Hematopoietic multipotent progenitor cell treated with erythropoietin and hydrocortisone succinate and interleukin-3 and kit ligand, for 15 days (in vitro differentiated cells): ENCODE measurements at places on chromosomes 2 and 18.
A peak's percentile ranks its signal among the peaks of the same experiment; 100 is the strongest.

DNA sequence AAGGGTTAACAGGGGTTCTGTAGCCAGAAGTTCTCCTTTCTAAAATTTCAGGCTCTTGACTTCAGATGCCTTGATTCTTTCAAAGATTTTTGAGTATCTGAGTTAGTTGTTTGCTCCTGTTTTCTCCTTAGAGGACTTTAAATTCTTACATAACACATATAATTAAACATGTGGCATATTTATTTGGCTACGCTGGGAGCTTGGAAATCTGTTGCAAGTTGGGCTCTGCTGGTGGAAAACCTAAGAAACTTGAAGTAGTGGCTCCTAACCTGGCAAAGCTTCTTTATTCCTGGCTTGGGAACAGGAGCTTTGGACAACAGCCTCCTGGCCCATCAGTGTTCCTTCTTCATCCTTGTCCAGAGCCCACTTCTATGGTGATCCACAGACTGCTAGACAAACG, 72.6 kb downstream of the VIT start:
- DNase-seq, result no peak

DNA sequence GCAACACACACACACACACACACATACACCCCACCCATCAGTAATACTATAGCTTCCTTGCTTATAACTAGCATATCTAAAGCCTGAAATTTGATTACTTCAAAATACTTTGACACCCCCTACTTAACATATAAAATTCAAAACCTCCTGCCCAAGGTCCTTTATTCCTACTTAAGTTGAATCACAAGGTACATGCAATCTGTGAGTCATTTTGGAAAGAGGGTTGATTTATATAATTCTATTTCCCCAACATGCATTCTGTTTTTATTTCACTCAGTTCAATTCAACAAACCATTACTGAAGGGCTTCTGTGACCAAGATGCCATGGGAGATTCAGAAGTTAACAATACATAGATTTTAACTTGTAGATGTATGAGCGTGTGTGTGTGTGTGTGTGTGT, 420.7 kb downstream of the METTL4 start:
- no peak for DNase-seq

GRCh38 chr18:8623549-8624106, 14.4 kb downstream of the RAB12 start:
- DNase-seq, result no peak

GRCh38 chr2:48144777-48145176, 238.5 kb upstream of the FBXO11 start:
- DNase-seq, result peak; percentile 56

GRCh38 chr2:170221317-170222288, 43.7 kb downstream of the MYO3B start:
- DNase-seq, result no peak

- DNase-seq, result no peak
Measured at GRCh38 chr18:74589021-74589420, 8.6 kb upstream of the ZNF407 start.

- no peak for DNase-seq
Measured at GRCh38 chr2:141392517-141393213, 738.2 kb downstream of the LRP1B start.

- DNase-seq, result no peak
Measured at GRCh38 chr2:69191634-69192033, 178.7 kb downstream of the ANTXR1 start.

DNA sequence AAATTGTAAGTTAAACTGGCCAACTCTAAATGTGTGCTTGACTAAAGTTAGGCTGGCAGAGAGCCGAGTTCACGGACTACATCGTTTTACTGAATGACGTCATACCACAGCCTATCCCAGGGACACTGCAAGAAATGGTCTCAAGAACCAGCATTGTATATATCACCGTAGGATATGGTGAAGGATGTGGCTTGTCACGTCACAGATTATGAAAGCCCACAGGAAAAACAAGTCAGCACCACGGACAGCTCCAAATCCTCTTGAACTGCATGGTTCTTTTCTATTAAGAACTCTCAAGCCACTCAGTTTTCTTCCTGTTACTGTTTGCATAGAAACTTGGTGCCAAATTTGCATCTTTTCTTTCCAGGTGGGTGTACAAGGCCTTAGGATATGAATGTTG, 85.1 kb upstream of the ACAA2 start:
- DNase-seq, result peak; percentile 16

DNA sequence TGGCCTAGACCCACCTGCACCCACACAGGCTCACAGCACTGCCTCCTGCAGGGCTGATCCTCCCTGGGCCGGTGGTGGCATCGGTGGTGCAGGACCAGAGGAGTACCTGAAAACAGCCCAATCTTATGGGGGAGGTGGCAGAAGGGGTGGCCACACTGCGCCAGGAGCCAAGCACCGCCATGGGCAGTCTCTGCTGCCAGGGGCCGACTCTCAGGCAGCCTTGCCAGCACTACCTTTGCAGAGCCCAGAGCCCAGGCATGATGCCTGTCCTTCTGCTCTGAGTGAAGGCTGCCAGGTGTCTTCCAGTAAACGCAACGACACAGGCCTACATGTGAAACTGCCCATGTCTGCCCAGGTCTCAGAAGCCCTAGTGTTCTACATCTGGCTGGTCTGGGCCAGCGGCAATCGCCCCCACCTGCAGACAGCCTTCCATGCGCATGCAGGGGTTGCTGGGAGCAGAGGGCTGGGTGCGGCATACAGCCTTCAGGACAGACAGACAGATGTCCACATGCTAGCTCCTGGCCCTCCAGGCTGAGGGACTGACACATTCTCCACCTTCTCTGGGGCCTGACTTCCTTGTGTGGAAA, 6.8 kb downstream of the HS6ST1 start:
- DNase-seq, result no peak

DNA sequence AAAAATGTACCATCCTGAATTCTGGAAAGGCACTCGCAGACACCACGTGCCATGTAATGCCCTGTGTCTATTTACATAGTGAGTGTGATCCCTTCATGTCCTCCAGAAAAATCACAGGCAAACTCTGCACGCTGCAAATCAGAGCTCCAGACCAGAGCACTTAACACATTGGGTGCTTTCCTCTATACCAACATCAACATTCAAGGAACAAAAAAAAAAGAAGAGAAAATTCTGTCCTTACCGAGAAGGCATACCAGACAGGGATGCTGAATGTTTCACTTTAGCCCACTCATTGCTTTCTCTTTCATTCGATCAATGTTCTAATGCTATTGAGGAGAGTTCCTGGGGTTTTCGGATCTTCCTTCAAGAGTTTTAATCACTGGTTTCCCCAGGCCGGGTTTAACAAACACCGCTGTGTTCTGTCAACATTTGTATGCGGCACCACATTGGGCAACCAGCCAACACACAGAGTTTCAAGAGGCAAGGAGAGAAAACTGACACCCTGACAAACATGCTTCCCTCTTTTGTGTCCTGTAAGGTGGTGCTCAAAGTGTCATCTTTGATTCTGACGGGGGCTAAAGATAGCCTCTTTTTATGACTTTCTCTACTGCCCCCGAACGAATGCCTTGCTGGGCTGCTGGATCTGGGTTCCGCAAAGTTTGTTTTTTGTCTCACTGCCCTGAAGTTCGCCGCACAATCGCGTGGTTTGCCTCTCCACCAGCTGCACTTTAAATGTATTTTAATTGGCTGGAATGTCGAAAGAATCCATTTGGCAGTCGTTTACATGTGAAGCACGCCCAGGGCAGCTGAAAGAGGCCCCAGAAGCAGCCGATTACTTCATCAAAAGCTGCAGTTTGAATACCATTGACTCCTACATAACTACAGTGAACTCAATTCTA, 106.4 kb upstream of the NCKAP5 start:
- DNase-seq, result no peak

DNA sequence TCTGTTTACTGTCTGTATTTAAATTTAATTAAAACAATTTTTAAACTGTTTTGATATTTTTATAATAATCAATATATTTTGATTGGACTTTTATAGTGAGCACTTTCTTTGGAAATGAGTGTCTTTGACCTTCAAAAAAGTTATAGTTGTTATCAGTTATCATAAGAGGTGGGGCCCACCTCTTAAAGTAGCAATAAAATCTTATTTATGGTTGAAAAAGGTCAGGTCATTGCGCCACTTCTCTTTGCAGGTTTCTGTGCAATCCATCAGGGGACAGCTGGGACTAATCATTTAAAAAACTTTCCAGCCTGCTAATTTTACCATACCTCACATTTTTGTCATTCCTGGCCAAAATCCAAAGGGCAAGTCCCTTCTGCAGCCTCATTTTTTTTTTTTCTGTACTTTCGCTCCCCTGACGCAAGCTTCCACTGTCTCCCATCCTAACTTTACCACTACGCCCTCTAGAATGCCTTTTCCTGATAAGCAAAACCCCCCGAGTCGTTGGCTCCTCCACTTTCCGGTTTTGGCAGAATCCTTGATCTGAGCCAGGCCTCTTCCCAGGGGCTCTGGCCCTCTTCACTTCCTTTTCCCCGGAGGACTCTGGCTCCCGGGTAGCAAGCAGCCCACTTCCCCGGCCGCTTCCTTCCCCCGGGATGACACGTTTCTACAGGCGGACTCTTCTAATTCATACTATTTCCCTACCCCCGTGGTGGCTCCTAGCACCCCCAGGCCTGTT, 1.1 kb upstream of the SEH1L start:
- peak; percentile 57 for DNase-seq

DNA sequence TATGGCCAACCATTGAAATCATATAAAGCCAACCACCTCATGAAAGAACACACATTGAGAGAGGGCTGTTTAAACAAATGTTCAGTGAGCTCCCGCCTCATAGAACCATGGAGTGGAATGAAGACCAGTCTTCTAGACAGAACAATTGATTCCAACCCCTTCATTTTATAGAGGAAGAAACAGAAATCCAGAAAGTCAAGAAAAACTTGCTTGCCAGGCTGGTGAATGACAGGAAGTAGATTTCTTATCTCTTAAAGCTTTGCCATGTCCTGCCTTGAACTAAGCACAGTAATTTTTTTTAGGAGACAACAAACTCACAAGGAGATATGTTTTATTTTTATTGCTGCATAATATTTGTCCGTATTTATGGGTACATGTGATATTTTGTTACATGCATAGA, 16.5 kb upstream of the NRP2 start:
- no peak for DNase-seq

- no peak for DNase-seq
Measured at GRCh38 chr2:142967060-142967459, 89.6 kb downstream of the KYNU start.

- no peak for DNase-seq
Measured at GRCh38 chr18:76347341-76347740, 147.7 kb downstream of the ZNF516 start.

- DNase-seq, result no peak
Measured at GRCh38 chr2:241096979-241097378, 5.1 kb downstream of the MTERF4 start.

DNA sequence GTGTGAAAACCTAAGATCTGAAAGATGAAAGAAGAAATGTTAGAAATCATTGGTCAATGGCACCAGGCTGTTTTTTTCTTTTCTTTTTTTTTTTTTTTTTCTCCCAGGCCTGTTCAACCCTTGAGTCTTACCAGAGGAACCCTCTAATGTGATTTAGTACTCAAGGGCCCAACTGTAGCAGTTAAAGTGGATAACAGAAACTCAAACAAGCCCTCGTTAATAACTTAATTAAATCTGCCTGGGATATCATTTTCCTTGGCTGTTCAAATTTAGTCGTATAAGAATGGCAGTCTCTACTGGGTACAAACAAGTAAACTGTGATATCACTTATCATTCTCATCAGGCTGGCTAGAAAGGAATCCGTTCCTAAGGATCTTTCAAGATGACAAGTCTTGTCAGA, 16.5 kb downstream of the ARL4C start:
- no peak for DNase-seq

GRCh38 chr2:207055257-207055656, 110.5 kb downstream of the KLF7 start:
- no peak for DNase-seq

- DNase-seq, result no peak
Measured at GRCh38 chr2:143558665-143559064, 429.4 kb downstream of the ARHGAP15 start.

GRCh38 chr18:75063196-75063595, 145.7 kb downstream of the PTGR3 start:
- DNase-seq, result no peak

- no peak for DNase-seq
Measured at GRCh38 chr18:26685438-26686157, 137.2 kb upstream of the KCTD1 start.

GRCh38 chr2:47230418-47230817, 75.3 kb upstream of the STPG4 start:
- DNase-seq, result no peak

DNA sequence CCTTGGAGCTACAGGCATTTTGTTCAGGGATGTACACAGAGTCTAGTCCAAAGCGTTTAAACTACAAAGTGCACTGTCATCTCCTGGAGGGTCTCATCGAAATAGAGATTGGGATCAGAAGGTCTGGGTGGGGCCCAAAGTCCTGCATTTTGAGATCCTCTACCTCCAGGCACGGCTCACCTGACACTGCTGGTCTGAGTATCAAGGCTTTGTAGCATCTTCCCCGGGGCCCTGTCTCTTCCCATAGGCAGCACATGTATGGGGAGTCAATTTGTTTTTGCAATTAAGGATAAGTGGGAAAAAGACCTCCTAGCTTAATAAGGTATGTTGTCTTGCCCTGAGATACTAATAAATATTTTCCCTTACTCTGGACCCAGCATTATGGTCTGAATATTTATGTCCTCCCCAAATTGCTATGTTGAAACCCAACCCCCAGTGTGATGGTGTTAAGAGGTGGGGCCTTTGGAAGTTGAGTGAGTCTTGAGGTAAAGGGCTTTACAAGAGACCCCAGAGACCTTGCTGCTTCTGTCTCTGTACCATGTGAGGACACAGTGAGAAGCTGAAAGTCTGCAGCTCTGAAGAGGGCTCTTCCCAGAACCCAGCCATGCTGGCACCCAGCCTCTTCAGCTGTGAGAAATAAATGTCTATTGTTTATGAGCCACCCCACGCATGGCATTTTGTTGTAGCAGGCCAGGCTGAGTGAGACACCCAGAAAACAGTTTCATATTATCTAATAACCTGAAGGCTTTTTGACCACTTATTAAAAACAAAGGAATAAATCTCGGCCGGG, 258.7 kb upstream of the HS6ST1 start:
- DNase-seq, result no peak

DNA sequence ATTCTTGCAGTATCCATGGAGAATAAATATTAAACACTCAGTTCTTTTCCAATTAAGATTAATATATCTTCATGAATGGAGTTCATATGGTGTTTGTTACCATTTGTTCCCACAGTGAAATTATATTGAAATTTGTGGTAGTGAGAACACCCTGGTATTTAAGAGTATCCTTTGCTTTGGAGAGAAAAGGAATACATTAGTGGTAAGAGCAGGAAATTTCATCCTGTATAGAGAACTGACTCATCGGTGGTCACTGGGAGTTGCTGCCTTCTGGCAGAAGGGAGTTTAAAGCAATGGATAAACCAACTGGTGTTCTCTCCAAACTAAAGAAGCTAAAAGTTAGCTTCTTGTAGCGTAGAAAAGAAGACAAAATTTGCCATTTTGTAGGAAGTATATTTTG, 107.3 kb downstream of the MYO1B start:
- no peak for DNase-seq
